ENCODE measurements at places on chromosomes 3 and 15.

DNA sequence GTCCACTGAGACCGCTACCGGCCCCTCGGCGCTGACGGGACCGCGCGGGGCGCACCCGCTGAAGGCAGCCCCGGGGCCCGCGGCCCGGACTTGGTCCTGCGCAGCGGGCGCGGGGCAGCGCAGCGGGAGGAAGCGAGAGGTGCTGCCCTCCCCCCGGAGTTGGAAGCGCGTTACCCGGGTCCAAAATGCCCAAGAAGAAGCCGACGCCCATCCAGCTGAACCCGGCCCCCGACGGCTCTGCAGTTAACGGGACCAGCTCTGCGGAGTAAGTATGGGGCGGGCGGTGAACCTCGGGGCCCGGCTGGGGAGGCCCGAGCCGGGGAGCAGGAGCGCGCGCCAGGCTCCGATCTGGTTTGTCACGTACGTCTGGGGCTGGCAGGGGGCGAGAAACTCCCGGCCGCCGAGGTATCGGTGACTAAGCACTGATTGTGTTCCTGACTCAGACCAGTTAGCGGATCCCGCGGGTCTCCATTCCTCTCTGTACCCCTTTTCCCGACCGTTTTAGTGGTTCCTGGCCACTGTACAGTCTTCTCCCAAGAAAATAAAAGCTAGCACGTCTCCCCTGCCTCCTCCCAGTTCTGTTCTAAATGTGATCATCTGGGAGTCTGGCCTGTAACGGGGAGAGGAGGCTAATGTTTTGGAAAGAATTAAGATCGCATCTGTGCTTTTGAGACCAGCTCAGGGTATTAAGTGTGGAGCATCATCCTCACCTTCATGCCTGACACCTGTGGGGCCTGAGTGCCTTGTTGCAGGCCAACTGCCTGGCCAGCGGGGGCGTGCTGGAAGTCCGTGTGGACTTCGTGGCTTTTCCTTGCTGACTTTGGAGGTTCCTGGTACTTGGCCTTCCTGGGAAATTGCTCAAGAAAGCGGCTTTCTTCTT, 691 bp downstream of the MAP2K1 start:
- DNase-seq = peak; percentile 34

- DNase-seq = no peak
Measured at GRCh38 chr15:74156678-74157411, 16.7 kb upstream of the ISLR start.

DNA sequence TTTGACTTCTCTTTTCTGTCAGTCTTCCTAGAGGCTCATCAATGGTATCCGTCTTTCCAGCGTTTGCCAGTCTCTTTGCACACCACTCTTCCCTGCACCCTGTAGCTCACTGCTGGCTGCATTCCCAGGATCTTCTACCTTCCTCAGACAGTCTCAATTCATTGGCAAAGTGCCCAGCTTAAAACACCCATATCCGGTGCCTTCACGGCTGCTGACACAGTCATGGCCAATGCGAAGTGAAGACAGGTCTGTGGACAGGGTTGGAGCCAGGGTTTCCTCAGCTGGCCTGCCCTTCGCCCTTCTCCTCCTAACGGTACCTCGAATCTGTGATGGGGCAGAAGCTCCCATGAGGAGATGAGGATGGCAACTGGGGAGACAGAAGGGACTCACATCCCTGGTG, 36.1 kb downstream of the PTH1R start:
- no peak for DNase-seq

- no peak for DNase-seq
Measured at GRCh38 chr3:33722626-33723370, 4.7 kb upstream of the CLASP2 start.

GRCh38 chr3:15042936-15043335, 22.2 kb downstream of the MRPS25 start:
- DNase-seq = no peak

DNA sequence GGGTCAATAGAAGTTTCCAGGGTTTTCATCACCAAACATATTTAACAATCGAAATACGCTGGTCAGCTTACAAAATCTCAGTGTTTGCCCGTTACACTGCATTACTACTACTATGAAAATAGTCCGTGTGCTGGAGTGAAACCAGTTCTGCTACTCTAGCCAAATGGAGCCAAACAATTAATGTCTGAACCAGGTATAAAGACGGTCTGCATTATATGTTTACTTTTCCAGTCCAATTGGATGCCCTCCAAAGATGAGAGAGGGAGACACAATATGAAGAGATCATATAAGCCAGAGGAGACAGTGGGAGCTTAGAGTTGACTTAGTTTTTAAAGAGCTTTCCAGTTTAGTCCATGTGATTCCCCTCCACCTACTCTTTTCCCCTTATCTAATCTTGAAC, 6.3 kb upstream of the DUT start:
- no peak for DNase-seq

- no peak for DNase-seq
Measured at GRCh38 chr3:51721062-51721745, 14.3 kb downstream of the GRM2 start.

Data from stimulated activated CD4-positive, alpha-beta T cell treated with anti-CD3 and anti-CD28 coated beads, Interleukin-1b, Interleukin-23, amount 100 ng/mL, for 1 hour (primary cell).